Cortex of kidney (tissue), 1 donor: ENCODE measurements at places on chromosomes 7 and 10.

DNA sequence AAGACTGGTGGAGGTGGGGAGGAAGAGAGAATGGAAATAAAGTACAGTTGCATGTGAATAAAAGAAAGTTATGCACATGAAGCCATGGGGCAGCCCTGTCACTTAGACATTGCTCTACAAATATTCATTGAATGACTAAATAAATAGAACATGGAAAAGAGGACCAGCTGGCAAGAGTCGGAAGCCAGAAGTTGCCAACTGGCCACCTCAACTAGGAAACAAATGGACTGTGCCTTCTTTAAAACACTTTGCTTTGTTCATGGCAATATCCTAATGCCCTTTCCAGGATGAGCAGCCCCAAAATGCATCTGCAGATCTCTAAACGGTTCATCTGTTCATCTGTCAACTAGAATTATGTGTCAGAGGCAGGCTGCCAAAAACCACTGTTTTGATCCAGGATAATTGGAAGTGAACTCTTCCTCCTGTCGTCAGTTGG, 157.3 kb downstream of the NOC3L start:
- no peak for DNase-seq

DNA sequence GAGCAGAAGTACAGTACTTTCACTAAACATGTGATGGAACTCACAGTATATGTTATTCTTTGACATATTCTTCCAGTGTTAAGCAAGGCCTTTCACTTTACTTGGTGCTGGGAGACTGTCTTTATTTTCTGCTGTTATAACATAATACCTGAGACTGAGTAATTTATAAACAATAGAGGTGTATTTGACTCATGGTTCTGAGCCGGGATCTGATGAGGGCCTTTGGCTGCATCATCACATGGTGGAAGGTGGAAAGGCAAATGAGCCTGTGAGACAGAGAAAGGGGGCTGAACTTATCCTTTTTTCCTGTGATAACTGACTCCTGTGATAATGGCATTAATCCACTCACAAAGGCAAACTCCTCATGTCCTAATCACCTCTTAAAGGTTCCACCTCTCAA, 1.4 kb downstream of the SUPV3L1 start:
- DNase-seq = no peak

- DNase-seq = no peak
Observed at GRCh38 chr7:6567886-6568285, 9.4 kb upstream of the ZDHHC4 start.

GRCh38 chr7:83921271-83921940, 272.5 kb upstream of the SEMA3E start:
- DNase-seq = no peak

DNA sequence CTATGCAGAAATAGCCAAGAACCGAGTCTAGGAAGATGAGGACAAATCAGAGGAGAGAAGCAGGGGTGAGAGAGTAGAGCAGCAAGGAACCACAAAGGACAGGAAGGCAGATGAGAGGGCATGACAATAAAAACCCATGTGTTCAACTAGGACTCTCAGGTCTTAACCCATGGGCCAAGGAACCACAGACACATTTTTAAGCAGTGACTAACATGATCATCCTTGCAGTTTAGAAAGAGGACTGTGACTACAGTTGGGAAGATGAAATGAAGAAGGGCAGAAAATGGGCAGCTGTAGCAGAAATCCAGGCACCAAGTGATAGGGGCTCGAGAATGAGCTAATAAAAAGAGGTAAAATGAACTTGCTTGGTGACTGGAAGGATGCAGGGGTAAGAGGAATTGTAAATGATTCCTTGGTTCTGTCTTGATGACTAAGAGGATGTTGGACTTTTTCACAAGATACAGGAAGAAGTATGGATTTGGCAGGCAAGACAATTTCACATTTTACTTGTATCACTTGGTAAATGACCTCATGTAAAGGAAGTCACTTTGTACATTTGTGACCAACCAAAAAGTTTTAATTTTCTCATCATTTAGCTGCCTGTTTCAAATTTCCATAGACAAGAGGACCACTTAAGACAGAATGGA, 22.8 kb downstream of the SGMS1 start:
- no peak for DNase-seq

- no peak for DNase-seq
Observed at GRCh38 chr7:96236198-96237039, 85.5 kb downstream of the SLC25A13 start.

DNA sequence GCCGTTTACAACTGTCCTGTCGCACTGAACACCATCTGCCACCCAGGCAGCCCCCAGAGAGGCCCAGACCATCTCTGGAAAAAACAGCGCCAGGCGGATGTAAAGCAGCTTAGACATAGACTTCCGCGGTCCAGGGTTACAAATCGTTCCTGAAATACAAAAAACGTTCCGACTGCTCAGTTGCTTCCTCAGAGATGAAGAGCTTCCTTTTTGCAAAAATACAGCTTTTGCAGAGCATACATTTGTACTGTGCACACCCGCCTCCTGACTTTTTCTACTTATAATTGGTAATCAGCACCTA, 11.4 kb downstream of the DAGLB start:
- no peak for DNase-seq

GRCh38 chr7:44068054-44068453, 2.7 kb upstream of the PGAM2 start:
- no peak for DNase-seq

GRCh38 chr7:11297764-11298163, 324.1 kb downstream of the PHF14 start:
- no peak for DNase-seq

DNA sequence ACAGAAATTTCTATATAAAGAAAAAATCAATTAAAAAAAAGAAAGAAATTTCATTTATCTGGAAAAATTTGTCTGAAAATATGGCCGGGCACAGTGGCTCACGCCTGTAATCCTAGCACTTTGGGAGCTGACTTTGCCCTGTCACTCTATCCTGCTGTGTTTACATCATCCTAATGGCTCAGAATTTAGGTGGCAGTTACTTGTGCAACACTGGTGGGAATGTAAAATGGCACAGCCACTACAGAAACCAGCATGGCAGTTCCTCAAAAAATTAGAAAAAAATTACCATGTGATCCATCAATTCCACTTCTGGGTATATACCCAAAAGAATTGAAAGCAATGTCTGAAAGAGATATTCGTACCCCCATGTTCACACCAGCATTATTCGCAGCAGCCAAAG, 405.2 kb upstream of the AUTS2 start:
- DNase-seq = no peak

DNA sequence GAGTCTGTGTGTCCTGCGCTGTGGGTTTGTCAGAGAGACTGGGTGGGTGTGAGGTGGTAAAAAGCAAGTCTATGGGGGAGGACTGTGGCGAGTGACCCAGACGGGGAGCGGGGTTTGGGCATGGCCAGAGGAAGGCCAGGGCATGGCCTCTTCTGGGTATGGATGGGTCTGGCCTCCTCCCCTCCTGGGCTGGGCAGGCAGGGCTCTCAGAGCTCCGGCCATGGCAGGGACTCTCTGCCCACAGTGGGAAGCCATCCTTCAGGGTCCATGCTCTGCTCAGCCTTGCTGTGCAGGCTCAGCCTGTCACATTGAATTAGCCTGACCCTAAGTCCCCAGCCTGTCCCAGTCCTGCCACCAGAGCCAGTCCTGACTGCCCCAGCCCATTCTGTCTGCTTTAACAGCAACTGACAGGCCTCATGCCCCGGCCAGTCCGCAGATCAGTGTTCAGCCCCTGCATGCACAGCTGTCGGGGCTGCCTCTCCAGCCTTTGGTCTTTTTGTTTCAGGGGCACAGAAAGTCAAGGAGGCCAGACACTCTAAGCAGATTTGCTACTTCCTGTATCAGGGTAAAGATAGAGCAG, 7.9 kb downstream of the ANTXRL start:
- DNase-seq = no peak

DNA sequence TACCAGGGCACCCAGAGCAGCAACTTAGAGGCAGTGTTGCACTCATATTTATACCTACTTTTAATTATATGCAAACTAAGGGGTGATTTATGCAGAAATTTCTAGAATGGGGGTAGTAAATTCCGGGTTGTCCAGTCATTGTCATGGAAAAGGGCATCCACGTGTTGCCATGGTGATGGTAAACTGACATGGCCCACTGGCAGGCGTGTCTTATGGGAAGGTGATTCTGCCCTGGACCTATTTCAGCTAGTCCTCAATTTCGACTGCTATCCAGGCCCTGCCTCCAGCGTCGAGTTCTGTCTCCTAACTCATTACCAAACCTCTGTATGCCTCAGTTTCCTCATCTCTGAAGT, 12.8 kb downstream of the SNX8 start:
- DNase-seq = no peak

DNA sequence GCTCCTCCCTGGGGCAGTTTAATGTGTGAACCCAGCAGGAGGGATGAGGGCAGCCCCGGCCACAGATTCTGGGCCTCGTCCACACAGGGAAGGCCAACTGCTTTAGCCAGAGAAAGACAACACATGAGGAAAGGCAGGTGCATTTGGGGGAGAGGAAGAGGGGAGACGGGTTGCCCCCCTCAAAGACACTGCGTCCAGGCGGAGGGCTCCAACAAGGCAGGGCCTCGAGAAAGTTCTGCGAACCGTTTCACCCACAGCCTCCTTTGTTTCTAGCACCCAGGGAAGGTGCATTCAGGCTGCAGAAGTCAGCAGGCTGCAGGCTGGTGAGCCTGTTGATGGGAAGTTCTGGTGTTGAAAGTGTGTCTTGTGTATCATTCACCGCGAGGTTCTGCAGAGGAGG, 10.1 kb downstream of the FOXL3 start:
- no peak for DNase-seq

- DNase-seq = no peak
Observed at GRCh38 chr10:82319562-82319961, 444.6 kb downstream of the NRG3 start.

GRCh38 chr7:2843711-2844152, 376 bp downstream of the GNA12 start:
- DNase-seq = no peak

GRCh38 chr10:108755646-108756045, 1167.7 kb downstream of the XPNPEP1 start:
- no peak for DNase-seq

GRCh38 chr10:90193240-90193985, 492.0 kb downstream of the KIF20B start:
- no peak for DNase-seq

DNA sequence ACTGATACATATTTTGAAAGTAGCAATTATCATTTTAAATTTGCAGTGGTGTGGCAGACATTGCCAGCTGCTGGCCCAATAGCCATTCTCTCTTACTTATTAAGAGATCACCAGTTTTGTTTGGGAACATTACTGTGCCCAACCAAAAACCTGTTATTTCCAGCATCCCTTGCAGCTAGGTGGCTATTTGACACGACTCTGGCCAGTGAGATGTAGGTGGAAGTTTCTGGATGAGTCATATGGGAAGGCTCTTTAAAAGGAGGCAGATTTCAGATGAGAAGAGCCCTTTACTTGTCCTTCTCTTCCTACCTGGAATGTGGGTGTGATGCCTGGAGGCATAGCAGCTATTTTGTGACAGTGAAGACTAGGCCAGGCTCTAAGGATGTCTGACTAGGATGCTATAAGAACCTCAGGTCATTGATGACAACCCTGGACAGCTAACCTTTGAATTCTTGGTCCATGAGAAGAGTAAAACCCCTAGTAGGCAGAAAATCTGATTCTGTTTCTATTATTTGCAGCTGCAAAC, 77.9 kb downstream of the CARD11 start:
- DNase-seq = no peak

- DNase-seq = no peak
Observed at GRCh38 chr10:97648562-97649404, 8.3 kb downstream of the PI4K2A start.

DNA sequence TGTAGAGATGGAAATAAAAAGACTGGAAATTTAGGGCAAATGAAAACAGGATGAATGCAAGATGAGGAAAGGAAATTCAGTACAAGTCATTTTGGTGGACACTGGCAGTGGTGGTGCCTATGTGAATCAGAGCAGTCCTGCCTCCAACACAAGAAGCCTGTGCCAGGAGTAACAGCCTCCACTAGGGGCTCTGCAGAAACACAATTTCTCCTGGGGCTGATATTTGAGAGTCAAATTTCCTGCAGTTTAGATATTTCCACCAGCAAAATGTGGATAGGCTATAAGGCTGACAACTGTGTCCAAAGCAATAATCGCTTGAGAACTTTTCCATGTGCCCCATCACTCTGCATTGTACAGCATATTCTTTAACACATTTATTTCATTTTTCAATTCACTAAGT, 4.7 kb upstream of the PLXDC2 start:
- DNase-seq = no peak

DNA sequence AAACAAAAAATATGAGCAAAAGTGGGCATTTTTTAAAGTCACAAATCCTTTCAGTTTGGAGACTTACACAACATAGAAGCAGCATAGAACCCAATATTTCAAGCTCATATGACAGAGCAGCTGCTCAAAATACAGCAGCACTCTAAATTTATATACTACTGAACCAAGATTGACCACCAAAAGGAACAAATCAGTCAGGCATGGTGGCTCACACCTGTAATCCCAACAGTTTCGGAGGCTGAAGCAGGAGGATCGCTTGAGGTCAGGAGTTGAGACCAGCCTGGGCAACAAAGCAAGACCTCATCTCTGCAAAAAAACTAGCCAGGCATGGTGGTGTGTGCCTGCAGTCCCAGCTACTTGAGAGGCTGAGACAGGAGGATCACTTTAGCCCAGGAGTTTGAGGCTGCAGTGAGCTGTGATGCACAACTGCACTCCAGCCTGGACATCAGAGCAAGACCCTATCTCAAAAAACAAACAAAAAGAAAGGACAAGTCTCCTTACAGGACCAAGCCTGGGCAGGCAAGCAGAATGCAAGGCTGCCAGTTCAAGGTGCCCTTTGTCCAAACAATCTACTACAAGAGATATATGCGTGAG, 40.0 kb downstream of the PARD3 start:
- DNase-seq = no peak

DNA sequence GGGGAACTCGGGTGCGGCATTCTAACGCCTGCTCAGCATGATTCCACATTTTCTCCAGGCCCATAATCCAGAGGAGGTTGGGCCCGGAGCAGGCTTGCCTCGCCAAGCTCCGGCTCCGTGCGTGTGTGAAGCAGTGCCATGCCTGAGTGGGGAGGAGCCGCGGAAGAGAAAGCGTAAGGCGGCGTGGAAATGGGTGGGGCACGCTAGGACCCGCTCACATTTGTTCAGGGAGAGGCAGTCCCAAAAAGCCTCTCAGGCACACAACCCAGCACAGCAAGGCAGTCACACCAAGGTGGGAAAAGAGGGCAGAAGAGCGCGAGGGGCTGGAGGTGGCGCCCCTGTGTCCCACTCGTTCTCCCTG, 695 bp upstream of the VDAC2 start:
- DNase-seq = no peak

DNA sequence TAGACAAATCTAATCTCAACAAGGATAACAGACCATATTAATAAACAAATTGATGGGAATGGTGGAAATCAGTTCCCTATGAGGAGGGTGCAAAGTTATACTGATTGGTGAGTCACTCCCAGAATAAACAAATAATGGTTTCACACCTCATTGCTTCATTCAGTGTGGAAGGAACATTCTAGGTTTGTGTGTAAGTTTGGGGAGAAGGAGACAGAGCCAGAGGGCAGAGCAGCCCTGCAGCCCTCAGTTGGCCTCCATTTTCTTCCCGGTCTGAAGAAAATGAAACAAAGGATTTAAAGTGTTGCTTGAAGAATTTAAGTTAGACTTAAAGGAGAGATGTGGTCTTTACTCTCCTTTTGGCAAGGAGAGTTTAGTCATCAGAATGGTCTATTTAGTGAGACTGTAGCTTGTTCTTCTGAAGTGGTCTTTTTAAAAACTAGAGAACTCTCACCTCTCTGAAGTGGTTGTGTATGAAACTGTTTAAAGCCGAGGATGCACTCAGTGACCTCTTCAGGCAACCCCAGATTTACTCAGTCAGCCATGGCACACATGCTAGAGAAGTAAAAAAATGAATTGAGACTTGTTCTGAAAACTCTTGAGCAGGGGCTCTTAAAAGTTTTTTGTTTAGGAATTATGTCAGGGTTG, 27.2 kb downstream of the IKZF1 start:
- DNase-seq = no peak
